CD4-positive, alpha-beta T cell treated with Interleukin-2 at 100 ng/mL for 4 hours (primary cell): ENCODE measurements at places on chromosomes 6 and 20.

GRCh38 chr20:51169813-51170212 lies 146.9 kb upstream of the KCNG1 start:
- no peak for DNase-seq

DNA sequence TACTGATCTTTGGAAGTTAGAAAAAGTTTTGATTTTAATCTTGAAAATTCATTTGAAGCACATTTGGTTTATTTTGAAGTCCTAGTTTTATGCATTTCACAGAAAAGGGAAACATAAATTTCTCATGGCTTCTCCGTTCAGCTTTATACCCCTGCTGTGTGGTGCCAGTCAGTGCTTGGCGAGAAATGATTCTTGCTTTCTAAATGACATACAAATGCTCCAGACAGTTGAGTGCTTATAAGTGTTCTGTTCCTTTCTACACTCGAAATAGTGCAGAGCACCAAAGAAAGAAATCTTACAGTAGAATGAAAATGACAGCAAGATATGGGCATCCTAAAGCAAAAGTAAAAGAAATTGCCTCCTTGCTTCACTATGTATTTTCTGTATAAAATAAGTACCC lies 9.0 kb upstream of the ZNF292 start:
- no peak for DNase-seq

- no peak for DNase-seq
Measured at GRCh38 chr20:13286052-13286451, 65.0 kb downstream of the ISM1 start.

DNA sequence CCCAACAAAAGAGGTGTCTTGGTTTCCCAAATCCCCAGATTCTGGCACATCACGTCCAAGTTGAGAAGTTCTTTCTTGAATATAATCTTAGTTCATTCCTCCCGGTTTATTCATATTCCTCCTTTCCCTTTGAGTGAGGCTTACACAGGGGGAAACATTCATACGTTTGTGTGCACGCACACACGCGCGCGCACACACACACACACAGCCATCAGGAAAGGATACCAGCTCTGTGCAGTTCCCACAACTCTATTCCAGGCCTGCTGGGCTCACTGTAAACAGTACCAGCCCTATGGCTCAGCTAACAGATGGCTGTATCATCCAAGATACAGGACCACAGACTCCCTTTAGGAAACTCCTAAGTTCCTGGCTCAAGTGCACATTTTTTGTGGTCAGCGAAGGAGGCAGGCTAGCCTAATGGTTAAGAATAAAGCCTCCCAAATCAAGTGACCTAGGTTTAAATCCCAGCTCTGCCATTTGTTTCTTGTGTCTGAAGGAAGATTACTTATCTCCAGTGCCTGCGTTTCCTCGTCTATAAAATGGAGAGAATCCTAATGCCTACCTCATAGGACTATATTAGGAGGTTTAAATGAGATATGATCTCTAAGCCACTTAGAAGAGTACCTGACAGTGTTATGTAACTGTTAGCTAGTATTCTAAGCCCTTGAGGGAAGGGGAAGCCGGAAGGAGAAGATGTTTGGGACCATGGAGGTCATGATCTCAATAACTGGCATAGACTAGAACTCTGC lies 3.7 kb upstream of the TAF8 start:
- DNase-seq: no peak

- DNase-seq: no peak
Measured at GRCh38 chr20:5442101-5442500, 125.3 kb upstream of the PROKR2 start.

- no peak for DNase-seq
Measured at GRCh38 chr20:42979720-42980119, 210.0 kb downstream of the PTPRT start.

DNA sequence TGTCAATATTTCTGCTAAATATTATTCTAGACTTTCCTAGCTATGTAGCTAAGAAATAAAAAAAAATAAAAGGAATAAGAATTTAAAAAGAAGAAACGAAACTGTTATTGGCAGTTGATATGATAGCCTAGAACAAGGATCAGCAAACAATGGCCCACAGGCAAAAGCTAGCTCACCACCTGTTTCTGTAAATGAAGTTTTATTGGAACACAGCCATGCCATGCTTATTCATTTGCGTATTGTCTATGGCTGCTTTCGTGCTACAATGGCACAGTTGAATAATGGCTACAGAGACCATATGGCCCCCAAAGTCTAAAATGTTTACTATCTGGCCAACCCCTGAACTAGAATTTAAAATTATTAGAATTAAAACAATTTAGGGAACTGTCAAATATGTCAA lies 952.6 kb upstream of the MAP3K7 start:
- no peak for DNase-seq

DNA sequence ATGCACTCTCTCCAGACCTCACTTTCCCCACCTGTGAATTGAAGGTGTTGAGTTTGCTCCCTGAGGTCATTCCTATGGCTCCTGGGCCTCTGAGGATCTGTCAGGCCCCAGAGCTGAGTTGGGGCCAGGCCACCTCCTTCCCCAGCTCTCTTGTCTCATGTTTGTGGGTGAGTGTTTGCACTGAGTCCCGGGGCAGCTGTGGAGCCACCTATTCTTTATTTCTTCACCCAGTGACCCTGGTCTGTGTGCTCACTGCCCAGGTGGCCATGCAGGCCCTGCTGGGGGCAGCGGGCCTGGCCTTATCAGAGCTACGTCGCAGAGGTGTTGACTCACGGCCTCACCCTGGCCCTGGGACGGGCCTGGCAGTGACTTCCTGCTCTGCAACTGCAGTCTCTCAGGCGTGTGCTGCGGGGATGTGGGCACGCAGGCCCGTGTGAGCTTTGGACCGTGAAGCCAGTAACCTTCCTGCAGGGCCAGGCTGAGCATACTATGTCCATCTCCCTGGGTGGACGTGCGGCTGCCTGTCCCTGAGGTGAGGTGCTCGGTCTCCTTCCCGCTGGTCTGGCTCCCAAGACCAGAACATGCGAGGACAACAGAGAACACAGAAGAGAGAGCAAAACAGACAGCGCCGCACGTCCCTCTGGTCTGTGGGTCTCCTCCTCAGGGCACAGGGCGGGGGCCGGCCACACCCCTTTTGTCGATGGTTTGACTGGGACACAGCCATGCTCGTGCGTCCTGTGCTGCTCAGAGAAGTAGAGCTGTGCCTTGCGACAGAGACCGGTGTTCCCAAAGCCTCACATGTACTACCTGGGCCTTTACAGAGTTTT lies 12.1 kb downstream of the TMEM181 start:
- DNase-seq: no peak

GRCh38 chr6:47654255-47654654 lies 44.1 kb upstream of the ADGRF4 start:
- DNase-seq: no peak

DNA sequence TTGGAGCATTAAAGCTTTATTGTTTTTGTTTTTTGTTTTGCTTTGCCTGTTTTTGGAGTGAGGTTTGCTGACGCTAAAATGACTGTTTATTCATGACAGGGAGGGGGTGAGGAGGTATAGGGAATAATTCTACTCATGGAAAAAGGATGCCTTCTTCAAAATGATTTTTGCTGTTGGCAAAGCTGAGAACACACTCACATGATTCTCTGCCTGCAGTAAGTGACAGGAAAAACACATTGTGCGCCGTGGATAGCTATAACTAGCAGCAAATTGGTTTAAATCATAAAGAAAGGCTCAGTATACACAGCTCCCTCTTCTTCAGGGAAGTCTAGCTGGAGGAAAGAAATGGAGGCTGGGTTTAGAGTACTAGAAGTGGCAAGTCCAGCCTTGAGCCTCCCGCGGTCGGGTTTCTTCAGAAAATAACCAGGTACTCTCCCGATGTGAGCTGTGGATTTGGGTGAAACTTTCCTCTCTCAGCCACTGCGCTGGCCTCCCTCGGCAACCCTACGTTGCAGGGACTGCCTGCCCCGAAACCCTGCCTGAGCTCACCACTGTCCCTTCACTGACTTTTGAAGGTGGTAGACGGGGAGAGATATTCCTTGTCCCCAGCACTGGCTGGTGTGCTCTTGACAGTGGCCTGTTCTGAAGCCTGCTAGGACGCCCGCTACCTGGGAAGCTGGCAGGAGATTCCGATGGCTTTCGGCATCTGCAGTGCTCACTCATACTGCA lies 278.2 kb downstream of the NRN1 start:
- DNase-seq: no peak

DNA sequence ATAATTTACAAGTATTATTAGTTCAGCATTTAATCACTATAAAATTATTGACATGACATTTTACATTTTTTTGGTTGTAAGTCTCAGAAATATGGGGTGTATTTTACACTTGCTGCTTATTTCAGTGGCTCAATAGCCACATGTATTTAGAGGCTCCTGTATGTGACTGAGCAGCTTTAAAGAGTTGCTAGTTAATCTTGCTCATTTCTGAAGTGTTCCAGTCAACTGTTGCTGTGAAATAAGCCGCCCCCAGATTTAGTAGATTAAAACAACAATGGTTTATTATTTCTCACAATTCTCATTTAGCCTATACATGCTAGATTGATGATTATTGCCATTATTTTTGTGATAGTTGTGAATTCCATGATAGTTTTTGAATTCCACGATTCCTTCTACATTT lies 23.0 kb downstream of the CD109 start:
- no peak for DNase-seq

GRCh38 chr6:101195588-101195987 lies 197.9 kb upstream of the GRIK2 start:
- no peak for DNase-seq

- no peak for DNase-seq
Measured at GRCh38 chr6:112997421-112998085, 650.4 kb downstream of the RFPL4B start.

GRCh38 chr6:15586503-15586902 lies 76.3 kb downstream of the DTNBP1 start:
- no peak for DNase-seq

DNA sequence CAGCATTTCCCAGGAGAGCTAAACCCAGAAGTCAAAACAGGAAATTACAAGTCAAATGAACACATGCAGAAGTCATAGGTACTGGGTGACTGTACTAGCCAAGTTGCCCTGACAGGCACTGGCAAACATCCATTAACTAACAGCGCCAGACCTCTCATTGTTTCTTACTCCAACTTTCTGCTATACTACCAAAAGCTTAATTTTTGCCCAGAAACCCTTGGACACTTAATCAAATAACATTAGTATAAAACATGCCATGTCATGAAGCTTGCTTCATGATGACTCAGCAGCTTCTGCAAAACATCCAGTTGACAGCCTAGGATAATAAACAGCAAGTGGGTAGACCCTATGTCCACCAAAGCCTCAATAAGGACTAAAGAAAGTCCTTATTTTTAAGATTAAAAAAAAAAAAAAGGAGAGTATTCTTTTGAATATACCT lies 3.5 kb downstream of the NUP153 start:
- DNase-seq: peak; percentile 53

DNA sequence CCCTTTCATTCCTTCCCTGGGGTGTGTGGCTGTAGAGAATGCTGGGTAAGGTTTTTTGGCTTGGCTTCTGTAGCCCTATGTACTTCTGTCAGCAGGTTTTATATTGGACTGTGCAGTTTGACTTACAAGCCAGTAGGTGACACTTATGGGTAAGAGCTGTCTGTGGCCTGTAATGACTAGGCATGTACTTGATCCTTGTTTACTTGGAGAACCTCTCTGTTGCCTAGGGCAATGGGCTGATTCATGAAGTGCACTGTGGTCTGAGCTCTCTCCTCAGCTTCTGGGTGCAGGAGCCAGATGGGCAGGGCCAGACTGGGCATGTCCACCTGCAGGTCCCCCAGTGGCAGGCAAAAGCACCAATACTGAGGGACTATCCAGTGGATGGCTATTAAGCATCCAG lies 544.6 kb downstream of the ADGRB3 start:
- DNase-seq: no peak

GRCh38 chr6:105001906-105002305 lies 45.0 kb downstream of the LIN28B start:
- DNase-seq: no peak

- DNase-seq: no peak
Measured at GRCh38 chr6:32553037-32553742, 23.1 kb upstream of the HLA-DRB5 start.

DNA sequence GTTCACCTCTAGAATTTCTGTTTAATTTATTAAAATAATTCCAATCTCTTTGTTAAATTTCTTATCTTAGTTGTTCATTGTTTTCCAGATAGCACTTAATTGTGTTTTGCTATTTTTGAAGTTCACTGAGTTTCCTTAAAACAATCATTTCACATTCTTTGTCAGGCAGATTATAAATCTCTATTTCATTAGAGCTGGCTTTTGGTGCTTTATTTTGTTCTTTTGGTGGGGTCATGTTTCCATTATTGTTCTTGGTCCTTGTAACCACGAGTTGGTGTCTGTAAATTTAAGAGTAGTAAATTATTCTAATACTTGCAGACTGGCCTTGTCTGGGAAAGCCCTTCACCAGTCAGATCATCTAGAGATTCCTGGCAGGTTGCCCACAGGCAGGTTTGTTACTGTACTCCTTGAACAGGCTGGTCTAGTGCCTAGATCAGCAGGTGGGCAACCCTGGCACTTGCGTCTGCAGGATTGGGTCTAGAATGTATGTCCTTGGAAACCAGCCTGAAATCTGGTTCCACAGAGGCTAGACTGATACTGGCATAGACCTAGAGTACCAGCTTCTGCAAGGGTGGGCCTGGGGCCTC lies 110.4 kb downstream of the ADGB start:
- DNase-seq: no peak

GRCh38 chr20:35172434-35172806 lies 548 bp downstream of the PROCR start:
- DNase-seq: no peak

GRCh38 chr6:142055219-142055618 lies 77.5 kb upstream of the GJE1 start:
- no peak for DNase-seq

- no peak for DNase-seq
Measured at GRCh38 chr6:41593406-41593805, 44.9 kb upstream of the MDFI start.

- no peak for DNase-seq
Measured at GRCh38 chr20:11431621-11432020, 486.1 kb upstream of the BTBD3 start.
